ENCODE measurements at places on chromosomes 5 and 9.

DNA sequence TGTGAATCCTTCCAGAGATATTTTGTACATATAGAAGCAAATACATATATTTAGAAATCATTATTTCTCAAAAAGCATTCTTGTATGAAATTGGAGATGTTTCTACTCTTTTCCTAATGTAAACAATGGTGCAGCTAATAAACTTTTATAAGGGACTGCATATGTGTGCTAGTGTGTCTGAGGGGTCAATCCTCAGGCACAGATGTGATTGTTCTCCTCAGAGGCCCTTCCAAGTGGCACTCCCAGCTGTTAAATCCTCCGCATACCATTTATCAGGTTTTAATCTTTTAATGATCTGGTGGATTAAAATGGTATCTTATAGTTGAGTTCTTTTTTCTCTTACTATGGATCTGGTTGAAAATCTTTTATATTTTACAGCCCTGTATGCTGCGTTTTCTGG is 5.6 kb upstream of the OMD start:
- DNase-seq: no peak

DNA sequence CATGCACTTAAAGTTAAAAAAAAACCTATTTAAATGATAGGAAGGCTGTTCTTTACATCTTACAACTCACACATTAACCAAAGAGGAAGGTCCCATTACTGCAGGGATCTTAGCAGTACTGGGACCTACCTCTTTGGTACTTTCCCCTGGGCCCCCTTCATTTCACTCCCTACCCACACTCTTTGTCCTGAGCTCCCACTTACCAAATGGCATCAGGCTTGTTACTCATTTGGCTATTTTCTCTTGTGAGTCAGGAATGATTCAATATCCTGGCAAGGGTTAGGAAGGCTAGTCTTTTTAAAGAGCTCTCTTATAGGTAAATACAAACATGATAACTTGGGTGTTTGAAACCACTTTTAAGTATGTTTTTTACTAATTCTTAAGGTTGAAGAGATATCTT is 117.4 kb upstream of the ELL2 start:
- DNase-seq: peak; percentile 59

- no peak for DNase-seq
These were observed 76.8 kb downstream of the PTPN3 start for GRCh38 chr9:109421026-109421970.

DNA sequence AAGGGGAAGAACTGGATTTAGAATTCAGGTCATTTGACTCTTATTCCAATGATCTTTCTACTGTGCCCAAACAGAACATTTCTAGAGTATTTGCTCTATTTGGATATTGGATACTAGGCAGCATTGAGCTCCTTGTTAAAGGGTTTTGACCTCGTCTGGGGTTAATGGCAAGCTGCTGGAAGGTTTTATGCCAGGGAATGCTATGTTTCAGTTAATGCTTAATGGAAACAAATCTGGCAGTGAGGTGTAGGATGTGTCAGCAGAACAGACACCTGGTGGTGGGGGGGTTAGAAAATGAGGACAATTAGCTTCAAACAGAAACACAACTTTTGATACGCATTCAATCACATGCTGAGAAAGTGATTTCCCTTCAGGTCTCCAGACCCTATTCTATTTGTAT is 51.5 kb downstream of the AGXT2 start:
- DNase-seq: no peak

DNA sequence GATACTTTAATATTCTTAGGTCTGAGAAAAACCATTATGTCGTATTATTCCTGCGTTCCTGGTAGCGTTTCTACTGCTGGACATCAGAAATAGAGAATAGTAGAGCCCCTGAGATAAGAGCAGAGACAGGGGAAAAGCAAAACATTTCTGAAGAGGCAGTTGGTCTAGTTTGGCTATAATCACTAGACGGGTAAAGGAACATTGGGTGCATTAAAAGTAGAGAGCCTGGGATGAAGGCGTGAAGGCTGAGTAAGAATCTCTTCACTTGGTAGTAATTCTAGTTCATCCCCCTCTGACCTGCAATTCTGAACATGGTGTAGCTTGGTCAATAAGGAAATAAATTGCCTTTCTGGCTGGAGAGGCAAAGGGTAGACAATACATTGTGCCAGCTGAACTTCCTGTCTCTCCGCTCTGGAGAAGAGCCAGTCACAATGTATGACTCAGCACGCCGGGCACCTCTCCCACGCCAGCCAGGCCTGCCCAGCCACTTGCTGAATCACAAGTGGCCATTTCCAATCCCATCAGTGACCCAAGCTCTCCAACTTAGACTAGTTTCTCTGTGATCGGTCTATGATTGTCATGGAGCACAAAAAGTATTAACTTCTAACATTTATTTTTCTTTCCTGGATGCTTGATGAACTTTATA is 75.4 kb downstream of the STK32A start:
- DNase-seq: no peak

- no peak for DNase-seq
These were observed 6.0 kb downstream of the SLC46A2 start for GRCh38 chr9:112884721-112885120.

- DNase-seq: no peak
These were observed 673.8 kb downstream of the PRELID2 start for GRCh38 chr5:145161391-145161790.

GRCh38 chr5:79695526-79695925 is 5.9 kb downstream of the CMYA5 start:
- DNase-seq: no peak

GRCh38 chr9:28538132-28538531 is 964.9 kb upstream of the C9orf72 start:
- DNase-seq: no peak

GRCh38 chr9:117737721-117738226 is 33.6 kb downstream of the TLR4 start:
- DNase-seq: no peak
